ENCODE measurements at places on chromosomes 2 and 18.

DNA sequence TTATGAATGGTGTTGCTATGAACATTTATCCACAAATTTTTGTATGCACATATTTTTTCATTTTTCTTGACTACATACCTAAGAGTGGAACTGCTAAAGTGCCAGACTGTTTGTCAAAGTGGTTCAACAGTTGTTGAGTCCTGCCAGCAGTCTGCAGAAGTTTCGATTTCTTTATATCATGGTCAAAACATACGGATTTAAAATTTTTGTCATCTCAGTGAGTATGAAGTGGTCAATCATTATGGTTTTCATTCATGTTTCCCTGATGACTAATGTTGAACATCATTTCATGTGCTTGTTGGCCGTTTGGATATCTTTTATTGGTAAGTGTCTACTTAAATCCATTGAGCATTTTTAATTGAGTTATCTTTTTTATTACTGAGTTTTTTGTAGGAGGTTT, 39.2 kb downstream of the CCDC138 start:
- DNase-seq: no peak

DNA sequence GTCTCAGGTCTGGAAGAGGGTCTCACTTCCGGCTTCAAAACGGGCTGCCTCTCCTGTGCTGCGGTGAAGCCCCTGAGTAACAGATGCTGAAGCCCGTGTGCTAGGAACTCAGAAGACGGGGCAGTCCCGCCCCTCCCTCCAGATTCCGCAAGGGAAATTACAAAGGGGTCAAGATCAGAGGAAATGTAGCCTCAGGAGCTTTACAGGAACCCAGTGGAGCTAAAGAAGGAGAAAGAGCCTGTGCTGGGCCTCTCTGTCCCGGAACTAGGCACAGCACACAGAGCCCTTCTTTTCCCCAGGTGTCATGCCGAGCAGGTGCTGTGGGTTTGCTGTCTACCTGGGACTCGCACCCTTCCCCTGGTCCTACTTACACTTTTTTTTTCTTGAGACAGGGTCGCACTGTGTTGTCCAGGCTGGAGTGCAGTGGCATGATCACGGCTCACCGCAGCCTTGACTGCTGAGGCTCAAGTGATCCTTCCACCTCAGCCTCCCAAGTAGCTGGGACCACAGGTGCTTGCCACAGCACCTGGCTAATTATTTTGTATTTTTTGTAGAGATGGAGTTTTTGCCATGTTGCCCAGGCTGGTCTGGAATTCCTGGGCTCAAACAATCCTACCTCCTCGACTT, 72.7 kb upstream of the MAP4K4 start:
- DNase-seq: no peak

- DNase-seq: no peak
Observed at GRCh38 chr2:73828389-73828817, 358 bp upstream of the STAMBP start.

GRCh38 chr2:114534116-114535084, 92.0 kb downstream of the DPP10 start:
- DNase-seq: peak; percentile 5

DNA sequence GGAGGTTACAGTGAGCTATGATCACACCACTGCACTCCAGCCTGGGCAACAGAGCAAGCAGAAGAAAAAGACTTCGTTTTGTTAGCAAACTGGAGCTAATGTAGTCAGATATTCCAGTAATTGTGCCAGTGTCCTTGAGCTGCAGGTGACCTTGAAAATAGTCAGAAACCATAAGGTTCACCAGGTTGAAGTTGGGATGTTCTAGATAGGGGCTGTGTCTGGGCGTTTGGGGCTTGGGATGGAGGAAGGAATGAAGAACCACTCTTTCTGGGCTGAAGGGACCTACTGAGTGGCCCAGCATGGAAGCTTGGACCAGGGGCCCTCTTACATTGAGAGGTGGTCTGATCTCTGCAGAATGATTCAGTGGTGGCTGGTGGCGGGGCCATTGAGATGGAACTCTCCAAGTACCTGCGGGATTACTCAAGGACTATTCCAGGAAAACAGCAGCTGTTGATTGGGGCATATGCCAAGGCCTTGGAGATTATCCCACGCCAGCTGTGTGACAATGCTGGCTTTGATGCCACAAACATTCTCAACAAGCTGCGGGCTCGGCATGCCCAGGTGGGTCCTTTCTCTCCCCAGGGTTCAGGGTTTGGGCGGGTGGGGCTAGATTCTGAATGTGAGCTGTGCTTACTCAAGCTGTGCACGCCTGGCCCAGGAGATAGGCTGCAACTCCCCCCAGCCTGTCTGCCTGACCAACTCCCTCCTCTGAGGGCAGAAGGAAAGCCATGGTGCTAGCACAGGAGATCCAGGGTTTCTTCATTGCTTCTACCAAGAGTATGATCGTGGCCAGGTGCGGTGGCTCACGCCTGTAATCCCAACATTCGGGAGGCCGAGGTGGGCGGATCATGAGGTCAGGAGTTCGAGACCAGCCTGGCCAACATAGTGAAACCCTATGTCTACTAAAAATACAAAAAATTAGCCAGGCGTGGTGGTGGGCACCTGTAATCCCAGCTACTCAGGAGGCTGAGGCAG, 17.1 kb downstream of the CCT7 start:
- DNase-seq: no peak

DNA sequence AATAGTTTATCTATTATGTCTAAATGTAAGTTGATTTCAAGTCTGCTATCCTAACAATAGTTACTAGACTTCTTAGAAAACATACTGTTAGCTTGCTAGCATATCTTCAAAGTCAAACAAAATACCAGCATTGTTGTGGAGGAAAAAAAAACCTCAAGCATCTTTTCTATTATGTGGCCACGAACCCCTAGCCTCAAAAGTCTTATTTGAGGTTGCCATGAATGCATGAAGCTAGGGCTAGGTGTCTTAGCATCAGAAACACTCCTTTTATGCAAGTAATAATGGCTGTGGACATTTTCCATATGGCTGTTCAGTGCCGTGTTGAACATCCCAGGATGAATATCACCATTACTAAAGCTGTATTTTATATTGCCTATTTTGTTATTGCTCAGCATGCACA, 86.6 kb upstream of the OTX1 start:
- no peak for DNase-seq

DNA sequence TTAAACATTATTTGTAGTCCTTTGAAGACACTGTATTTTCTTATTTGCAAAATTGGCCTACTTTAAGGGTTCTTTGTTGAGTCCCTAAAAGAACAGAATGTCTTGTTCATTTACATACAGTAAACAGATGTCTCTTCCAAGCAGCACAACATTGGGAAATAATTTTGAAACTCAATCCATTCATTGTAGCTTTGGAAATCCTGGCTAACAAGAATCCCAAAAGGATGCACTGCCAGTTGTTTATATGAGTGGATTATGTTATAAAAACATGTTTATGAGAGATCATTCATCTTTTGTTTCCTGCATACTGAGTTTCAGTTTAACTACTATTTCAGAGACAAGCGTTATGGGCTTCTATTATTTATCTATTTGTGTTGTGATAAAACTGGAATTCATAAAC, 499.3 kb downstream of the PID1 start:
- no peak for DNase-seq

DNA sequence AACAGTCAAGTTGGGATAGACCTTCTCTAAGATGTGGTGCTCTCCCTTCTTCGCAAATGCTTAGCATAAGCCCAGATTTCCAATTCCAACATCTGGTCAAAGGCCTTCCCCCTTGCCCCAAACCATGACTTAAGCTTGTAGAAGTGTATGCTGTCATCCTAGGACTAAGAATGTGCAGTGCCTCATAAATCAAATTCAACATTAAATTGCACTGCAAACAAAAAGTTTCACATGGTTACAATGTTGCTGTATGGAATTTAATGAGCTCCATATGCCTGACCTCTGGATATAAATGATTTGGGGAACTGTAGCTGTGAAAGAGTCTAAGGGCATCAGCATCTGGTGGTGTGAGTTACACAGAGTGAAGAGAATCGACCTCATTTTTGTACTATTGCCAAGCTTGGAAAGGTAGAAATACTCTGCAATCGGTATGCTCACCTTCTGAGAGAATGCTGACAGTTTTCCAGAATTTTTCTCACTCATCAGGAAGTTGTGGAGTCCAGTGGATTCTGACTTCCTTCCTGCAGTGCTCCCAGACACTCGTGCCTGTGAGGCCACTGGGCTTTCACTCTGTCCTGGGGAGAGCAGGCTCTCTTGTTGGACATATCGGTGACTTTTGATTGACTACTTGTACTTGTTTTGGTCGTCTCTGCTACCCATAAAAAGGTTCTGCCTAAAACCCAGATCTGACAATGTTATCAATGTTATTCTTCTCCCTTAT, 40.6 kb downstream of the FASTKD2 start:
- no peak for DNase-seq

GRCh38 chr2:209074711-209075110, 349.1 kb upstream of the MAP2 start:
- no peak for DNase-seq

DNA sequence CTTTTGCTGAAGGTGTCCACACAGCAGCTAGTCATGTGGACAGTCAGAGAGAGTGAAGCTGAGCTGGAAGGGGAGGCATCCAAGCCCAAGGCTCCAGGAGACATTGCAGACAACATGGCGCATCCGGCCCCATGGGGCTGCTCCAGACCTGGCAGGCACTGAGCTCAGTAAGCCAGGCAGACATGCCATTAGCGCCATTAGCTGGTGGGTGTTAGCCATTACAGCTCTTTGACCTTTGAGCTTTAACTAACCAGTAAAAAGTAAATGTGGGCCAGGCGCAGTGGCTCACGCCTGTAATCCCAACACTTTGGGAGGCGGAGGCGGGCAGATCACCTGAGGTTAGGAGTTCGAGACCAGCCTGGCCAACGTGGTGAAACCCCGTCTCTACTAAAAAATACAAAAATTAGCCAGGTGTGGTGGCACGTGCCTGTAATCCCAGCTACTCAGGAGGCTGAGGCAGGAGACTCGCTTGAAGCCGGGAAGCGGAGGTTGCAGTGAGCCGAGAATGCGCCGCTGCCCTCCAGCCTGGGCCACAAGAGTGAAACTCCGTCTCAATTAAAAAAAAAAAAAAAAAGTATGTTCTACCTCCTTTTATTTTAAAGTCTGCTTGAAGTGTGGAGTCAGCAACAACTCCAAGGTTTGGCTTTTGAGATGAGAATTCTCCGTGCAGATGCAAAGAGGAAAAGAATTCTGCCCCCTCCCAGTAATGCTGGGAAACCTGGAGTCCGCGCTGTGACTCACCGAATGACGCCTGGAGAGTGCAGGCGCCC, 69.4 kb downstream of the TWSG1 start:
- peak; percentile 59 for DNase-seq

DNA sequence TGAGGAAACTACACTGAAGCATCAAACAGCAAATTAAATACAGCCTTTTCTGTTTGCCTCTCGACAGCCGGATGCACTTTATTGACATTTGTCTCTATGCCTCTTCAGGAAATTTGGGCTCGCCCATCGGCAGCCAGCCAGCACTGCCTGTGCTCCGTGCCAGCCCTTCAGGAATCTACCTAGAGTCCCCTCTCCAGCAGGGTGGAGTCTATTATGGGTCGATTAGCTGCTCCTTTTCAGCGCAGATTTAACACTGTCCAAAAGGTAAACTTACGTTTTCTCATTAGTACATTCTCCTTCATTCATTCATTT, 91.5 kb downstream of the MYCN start:
- no peak for DNase-seq

GRCh38 chr2:84302513-84303412, 156.3 kb downstream of the SUCLG1 start:
- peak; percentile 66 for DNase-seq

GRCh38 chr2:126571403-126571802, 84.6 kb upstream of the GYPC start:
- no peak for DNase-seq

DNA sequence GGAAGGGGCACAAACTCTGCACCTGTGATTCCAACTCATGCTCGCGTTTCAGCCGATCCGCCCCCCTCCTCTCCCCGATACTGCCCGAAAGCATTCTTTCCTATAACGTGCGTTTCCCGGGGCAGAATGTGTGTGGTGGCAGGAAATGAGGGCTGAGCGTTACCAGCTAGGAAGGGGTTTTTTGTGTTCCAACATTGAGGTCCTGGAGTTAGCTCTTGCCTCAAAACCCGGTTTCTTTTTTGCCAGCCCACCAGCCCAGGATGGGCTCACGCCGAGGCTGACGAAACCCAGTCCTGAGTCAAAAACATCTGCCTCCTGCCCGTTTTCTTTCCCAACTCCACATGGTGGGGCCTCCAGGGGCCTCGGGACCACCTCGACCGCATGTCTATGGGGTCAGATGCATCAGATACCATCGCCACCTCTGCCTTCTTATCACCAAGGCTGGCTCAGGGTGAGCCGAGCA, 113.7 kb upstream of the COPS8 start:
- no peak for DNase-seq

All from KBM-7 (cell line).